ENCODE measurements at places on chromosomes 16 and 17.

GRCh38 chr16:57146040-57146647, 39.7 kb downstream of the PSME3IP1 start:
- DNase-seq: no peak

DNA sequence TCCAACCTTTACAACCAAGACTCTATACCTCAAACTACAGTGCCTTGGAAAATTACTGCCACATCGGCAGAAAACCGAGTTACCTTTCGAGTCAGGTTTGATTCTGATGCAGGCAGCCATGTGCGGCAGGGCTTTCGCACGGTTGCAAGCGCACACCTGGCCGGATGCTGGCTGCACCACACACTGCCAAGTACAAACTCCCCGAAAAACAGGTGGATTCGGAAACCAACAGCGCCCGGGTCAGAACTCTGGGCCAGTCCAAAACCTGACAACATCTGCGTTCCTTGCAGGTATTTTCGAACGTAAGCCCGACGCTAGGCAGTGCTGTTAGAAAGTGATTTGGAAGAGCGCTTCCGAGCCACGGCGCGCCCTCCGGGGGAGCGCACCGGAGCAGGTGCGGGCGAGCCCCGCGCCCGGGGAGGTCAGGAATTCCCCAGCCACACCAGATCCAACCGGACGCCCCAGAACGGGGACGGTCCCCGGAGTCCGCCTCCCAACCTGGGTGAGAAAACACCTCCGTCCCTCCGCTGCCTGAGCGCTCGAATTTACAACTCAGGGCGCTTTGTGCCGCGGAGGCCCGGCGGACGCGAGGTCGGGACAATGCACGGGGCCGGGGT, 1.2 kb downstream of the USP7 start:
- no peak for DNase-seq

DNA sequence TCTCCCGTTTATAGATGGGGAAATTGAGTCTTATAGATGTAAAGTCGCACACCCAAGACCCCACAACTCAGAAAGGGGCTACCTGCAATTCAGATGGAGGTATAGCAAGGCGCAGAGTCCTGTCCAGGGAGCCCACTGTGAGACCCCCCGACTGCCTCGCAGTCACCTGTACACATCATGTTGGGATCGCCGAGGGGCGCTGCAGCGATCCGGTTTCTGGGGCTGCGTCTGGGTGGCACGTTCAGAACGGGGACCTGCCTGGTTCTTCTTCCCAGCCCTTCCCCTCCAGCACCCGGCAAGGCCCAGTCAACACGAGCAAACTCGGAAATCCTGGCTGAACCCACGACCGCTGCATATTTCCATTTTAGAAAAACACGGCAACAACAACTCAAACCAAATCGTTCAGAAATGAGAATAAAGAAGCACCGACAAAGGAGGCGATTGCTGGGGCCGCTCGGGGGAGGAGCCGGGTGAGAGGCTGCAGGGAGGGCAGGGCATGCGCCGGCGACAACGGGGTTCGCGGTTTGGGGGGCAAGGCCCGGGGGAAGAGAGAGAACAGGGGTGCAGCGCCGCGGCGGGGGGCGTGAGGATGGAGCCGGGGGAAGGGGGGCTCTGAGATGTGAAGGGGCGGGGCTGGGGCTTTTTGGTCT, 643 bp downstream of the HSDL1 start:
- no peak for DNase-seq

DNA sequence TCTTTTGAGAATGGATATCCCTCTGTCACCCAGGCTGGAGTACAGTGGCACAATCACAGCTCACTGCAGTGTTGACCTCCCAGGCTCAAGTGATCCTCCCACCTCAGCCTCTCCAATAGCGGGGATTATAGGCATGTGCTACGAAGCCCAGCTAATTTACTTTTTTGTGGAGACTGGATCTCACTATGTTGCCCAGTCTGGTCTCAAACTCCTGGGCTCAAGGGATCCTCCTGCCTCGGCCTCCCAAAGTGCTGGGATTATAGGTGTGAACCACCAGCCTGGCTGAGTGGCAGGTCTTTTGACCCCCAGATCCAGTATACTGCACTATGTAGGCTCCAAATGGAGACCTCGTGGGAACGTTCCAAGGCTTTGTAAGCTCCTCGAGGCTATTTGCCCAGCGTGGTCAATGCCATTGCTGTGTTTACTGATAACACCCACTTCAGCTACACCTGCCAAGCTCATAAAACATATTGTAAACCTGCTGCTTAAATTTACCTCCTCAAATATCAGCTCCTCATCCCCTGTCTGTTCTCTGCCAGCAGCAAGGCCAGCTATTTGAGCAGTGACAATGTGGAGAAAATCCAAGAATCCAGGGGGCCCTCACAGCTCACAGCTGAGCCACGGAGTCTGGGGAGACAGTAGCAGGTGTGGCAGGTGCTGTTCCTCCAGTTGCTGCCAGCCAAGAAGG, 16.2 kb upstream of the KIFC3 start:
- DNase-seq: no peak
